Left kidney (tissue), 8 donors: ENCODE measurements at places on chromosomes 5 and 9.

GRCh38 chr9:17905781-17906175 lies 326.9 kb downstream of the SH3GL2 start:
- peak; percentile 14 for DNase-seq

DNA sequence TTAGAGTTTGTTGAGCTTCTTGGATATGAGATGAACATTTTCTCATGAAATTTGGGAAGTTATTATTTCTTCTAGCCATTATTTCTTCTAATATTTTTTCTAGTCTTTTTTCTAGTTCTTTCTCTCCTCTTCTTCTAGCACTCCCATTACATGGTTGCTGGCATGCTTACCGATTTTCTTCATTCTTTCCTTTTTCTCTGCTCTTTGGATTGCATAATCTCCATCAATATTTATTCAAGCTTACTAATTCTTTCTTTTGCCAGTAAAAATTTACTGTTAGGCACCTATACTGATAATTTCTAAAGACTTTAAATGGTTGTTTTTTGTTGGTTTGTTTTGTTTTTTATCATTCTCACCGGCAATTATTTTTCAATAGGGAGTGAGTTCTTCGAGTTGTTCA lies 114.8 kb upstream of the RASEF start:
- DNase-seq: no peak

- DNase-seq: no peak
These were observed 5.4 kb downstream of the EGFL7 start for GRCh38 chr9:136667940-136668760.

- DNase-seq: no peak
These were observed 28.0 kb upstream of the SLC28A3 start for GRCh38 chr9:84368601-84369000.

DNA sequence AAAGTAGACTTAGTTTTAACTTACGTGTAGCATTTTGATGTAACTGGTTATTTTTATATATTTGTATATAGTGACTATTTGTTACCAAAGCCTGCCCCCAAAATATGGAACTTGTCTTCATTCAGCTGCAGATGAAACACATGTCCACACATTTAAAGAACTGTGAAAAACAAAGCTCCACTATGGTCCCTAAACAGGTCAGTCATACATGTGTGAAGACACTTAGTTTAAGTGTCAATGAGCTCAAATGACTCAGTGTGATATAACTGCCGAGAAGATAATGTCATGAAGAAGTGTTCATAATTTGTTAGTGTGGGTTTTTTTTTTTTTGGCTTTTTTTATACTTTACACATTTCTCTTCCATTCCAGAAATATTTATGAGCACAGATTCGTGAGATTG lies 28.2 kb downstream of the HAVCR1 start:
- no peak for DNase-seq

- DNase-seq: no peak
These were observed 178.8 kb upstream of the NREP start for GRCh38 chr5:111935835-111936234.
